Stimulated activated CD4-positive, alpha-beta T cell treated with anti-CD3 and anti-CD28 coated beads, Interleukin-4, amount 100 ng/mL, for 4 hours (primary cell): ENCODE measurements at places on chromosomes 11 and 22.

DNA sequence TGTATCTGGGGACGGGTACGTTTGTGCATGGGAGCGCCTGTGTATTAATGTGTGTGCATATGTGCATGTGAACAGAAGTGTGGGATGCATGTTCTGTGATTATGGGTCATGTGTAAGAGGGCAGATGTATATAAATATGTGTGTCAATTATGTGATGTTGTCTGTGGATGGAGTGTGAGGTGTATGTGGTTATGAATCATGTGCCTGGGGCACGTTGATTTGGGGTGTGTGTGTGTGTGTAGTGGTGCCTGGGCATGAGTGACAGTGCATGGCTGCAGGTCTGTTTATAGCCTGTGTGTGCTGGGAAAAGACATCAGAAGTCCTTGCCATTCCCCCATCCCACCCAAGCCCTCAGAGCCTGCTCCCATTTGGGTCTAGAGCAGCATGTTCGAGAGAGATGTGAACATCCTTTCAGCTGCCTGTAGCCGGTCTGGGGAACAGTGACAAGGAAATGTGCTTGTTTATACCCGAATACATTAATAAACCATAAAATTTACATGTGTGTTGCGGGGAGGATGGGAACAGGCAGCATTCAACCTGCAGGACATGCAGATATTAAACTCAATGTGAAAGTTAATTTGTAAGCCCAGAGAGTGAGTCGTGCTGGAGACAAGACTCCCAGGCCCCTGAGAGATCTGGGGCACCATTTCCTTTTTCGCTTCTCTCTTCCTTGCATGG, 129.0 kb downstream of the NECTIN1 start:
- DNase-seq, result no peak

- no peak for DNase-seq
These were observed 9.7 kb upstream of the MPPED1 start for GRCh38 chr22:43402128-43402527.

GRCh38 chr11:8604078-8604723, 10.2 kb upstream of the STK33 start:
- no peak for DNase-seq

- no peak for DNase-seq
These were observed 17.7 kb downstream of the POLDIP3 start for GRCh38 chr22:42596863-42597530.

GRCh38 chr11:13699870-13700269, 31.4 kb downstream of the FAR1 start:
- DNase-seq, result no peak

- DNase-seq, result no peak
These were observed 773 bp upstream of the PATL1 start for GRCh38 chr11:59669611-59670009.

GRCh38 chr11:126153972-126154371, 57.5 kb downstream of the RPUSD4 start:
- no peak for DNase-seq
